Upper lobe of left lung (tissue), 6 donors: ENCODE measurements at places on chromosomes 7 and 10.
A peak's percentile ranks its signal among the peaks of the same experiment; 100 is the strongest.

GRCh38 chr10:14556285-14556956, 218.3 kb downstream of the FAM107B start:
- no peak for DNase-seq

GRCh38 chr7:132551886-132552285, 24.4 kb downstream of the PLXNA4 start:
- DNase-seq, result no peak

- no peak for DNase-seq
Observed at GRCh38 chr7:150737265-150738055, at the start of gene GIMAP5. GIMAP5 (plus strand) TSS chr7:150737418; CDS start chr7:150740885, 3,467 bp downstream.

GRCh38 chr10:103855424-103855823, at the start of gene SH3PXD2A:
SH3PXD2A (minus strand) TSS chr10:103855576; CDS start chr10:103855266, 310 bp downstream.
- no peak for DNase-seq

- no peak for DNase-seq
Observed at GRCh38 chr10:103897241-103897774, 20.7 kb downstream of the STN1 start.

DNA sequence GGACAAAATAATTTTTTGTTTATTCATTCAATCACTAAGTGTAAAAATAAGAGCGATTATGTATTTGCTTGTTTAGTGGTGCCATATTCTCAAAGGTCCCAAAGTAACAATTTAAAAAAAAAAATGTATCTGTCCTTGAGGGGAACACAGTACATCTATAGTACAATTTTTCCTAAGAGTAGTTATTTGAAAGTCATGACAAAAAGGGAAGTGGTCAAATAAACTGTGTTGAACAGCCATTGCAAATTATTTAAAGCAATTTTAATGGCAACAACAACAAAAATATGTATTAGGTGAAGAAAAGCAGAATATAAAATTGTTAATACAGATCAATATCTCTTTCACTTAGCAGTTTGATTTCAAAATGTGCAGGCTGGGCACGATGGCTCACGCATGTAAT, 943.5 kb downstream of the CNTNAP2 start:
- DNase-seq, result no peak

DNA sequence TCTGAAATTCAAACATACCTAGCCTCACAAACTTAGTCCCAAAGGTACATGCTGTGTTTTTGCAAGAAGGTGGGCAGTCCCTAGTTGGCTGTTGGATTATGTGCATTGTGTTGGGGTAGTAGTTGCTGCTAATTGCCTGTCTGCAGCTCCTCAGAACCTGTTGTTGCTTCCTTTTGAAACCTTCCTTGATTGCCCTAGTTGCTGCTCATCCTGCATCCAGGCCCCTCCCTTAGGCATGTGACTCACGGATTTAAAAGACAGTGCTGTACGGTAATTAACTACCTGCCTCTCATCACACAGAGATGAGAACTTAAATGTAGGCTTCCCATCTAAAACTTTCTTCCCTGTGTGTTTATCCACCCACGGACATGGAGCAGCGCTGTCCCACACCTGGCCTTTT, 67.7 kb downstream of the BMPR1A start:
- DNase-seq, result no peak

DNA sequence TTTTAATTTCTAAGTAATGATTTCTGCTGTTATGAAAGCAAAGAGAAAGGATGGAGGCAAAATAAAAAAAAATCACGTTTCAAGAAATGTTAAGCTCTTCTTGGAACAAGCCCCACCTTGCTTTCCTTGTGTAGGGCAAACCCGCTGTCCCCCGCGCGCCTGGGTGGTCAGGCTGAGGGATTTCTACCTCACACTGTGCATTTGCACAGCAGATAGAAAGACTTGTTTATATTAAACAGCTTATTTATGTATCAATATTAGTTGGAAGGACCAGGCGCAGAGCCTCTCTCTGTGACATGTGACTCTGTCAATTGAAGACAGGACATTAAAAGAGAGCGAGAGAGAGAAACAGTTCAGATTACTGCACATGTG, 2.4 kb downstream of the ADRB1 start:
- DNase-seq, result no peak

- DNase-seq, result no peak
Observed at GRCh38 chr10:72323771-72324191, 30.9 kb downstream of the DNAJB12 start.

DNA sequence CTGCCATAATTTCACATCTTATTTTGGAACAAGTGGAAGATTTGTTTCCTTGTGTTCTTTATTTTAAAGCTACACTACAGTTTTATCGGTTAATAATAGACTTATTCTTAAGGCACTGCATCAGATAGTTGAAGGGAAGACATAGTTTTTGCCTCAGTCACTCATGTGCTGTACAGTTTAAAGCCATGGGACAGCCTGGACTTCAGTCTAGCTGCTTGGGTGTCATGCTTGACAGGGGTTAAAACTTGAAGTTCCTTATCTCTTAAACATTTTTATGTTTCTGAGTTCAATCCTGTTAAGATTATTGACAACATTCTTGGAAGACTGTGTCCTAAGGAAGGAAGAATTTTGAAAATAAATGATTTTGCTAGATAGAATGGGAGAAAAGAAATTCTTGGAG, 49.7 kb downstream of the PPP1R9A start:
- no peak for DNase-seq

GRCh38 chr7:133081119-133081598, 731 bp downstream of the CHCHD3 start:
- no peak for DNase-seq

GRCh38 chr10:1243486-1244234, 187.5 kb downstream of the WDR37 start:
- DNase-seq, result peak; percentile 46

GRCh38 chr10:99775850-99776249, 6.6 kb upstream of the ABCC2 start:
- no peak for DNase-seq

DNA sequence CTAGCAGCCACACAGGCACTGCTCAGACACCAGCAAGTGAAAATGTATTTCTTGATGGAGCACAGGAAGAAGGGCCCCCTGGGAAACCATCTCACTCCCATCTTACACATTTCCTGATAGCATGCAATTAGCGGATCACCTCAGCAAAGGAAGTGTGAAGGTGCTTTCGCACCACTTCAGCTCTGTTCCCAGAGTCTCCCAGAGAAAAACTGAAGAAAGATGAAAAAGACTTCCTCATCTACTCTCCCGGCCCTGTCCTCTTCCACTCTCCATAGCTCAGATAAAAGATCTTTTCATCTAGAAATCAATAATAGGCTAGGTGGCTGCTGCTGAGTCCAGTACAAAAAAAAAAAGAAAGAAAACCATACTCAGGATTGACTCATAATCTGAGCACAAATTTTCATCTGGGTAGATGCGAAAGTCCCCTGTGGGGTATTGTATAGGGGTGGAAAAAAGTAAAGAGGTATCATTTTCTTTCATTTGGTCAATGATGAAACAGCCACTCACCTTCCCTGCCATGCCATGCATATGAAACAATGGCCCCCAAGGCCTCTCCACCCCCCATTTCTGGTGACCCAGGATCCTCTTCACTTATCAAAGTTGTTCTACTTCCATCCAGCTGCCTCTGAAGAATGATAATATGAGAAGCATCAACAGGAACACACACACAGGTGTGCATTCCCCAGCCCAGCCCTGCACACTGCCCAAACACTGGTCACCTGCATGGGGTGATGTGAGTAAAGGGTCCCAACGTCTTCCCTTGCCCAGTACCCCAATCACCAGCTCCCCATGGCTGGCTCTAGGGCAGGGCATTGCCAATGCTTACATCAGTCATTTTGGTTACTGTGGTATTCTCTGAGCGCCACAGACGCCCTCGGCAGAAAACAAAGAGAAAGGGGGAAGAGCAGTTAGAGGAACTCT, 48.8 kb upstream of the DGKI start:
- no peak for DNase-seq

DNA sequence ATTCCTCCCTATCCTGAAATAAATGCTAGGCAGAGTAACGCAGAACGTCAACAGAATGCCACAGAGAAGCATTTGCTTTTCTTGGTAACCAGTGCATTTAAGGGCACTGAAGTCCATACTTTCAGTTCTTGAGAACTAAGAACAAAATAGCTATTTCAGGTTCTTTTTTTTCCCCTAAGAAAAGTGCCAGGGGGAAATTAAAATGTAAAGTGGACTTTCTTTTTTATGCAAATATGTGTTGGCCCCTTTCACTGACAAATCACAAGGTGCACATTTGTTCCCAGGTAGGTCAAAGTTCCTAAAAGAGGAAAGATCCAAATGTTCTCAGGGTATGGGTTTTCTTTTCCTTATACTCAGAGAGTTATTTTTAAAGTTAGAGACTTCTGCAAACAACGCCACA, 151.5 kb downstream of the HPSE2 start:
- DNase-seq, result no peak

- DNase-seq, result no peak
Observed at GRCh38 chr7:37236906-37237305, 211.8 kb downstream of the ELMO1 start.

- DNase-seq, result peak; percentile 78
Observed at GRCh38 chr7:28955718-28956607, 2.2 kb downstream of the TRIL start.

DNA sequence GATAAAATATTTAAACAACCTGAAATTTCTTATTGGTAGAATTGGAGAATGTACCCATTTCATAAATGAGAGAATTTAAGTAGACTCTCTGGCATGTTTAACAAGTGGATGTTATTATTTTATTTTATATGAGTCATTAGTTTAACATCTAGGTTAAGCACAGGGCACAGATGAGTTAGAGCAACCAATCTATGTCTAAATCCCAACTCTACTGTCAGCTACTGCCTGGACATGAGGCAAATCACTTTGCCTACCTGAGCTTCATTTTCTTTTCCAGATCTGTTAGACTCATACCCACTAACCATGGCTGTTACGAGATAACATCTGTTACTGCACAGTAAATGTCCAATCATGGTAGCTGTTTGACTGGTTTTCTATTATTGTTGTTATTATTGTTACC, 251.1 kb downstream of the INHBA start:
- no peak for DNase-seq

- DNase-seq, result no peak
Observed at GRCh38 chr10:58857251-58857805, 319.1 kb upstream of the PHYHIPL start.

GRCh38 chr7:121020989-121021969, 32.8 kb downstream of the CPED1 start:
- no peak for DNase-seq

DNA sequence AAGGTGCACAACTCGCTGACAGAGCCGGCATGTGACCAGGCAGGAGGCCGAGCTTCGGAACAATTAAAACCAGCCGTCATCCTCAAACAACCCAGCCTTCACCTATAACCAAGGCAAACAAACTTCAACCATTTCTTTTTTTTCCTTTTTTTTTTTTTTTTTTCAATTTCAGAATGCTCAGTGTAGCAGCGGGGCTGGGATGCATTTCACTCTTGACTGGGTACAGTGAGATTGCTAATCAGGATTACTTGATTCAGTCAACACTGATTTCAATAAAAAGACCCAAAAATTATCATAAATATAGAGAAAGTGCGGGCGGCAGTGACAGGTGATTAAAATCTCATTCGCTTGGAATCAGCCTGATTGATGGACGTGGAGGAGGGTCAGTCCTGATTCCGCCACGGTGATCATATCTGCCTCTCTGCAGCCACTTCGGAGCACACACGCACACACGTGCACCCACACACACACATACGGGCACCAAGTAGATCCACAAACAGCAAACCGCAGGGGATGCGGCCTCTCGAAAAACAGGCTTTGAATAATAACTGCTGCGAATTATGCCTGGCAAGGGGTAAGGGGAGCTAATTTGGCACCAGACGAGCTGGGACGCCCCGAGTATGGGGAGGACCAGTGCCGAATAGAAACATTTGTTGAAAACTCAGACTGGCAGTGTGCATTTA, 31.2 kb downstream of the EBF3 start:
- no peak for DNase-seq

DNA sequence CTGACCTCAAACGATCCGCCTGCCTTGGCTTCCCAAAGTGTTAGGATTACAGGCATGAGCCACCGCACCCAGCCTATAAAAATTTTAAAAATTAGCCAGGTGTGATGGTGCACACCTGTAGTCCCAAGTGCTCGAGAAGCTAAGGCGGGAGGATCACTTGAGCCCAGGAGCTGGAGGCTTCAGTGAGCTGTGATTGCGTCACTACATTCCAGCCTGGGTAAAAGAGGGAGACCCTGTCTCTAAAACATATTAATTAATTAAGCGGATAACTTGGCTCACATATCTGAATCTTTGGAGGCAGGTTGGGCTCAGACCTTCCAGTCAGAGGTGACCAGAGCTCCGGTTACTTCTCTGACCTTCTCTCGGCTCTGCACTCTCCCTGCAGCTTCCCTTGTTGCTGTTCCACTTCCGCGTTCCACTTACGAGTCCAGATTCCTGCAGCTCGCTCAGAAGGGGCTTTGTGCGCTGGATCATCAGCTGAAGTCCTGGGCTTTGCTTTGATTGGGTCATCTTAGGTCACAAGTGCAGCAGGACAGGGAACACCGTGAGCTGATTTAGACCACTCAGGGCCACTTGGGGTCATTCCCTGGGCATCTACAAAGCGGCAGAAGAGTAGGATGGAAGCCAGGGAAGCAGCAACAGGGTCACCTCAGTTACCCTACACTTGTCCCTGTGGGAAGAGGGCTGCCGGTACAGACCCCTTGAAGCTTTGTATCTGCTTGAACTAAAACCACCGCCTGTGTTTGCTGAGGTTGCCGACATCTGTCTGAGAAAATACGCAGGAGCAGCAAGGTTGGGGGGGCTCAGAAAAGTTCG, 2.0 kb upstream of the ARPC1B start:
- DNase-seq, result peak; percentile 85

- DNase-seq, result no peak
Observed at GRCh38 chr7:121341933-121342332, 13.1 kb downstream of the WNT16 start.

DNA sequence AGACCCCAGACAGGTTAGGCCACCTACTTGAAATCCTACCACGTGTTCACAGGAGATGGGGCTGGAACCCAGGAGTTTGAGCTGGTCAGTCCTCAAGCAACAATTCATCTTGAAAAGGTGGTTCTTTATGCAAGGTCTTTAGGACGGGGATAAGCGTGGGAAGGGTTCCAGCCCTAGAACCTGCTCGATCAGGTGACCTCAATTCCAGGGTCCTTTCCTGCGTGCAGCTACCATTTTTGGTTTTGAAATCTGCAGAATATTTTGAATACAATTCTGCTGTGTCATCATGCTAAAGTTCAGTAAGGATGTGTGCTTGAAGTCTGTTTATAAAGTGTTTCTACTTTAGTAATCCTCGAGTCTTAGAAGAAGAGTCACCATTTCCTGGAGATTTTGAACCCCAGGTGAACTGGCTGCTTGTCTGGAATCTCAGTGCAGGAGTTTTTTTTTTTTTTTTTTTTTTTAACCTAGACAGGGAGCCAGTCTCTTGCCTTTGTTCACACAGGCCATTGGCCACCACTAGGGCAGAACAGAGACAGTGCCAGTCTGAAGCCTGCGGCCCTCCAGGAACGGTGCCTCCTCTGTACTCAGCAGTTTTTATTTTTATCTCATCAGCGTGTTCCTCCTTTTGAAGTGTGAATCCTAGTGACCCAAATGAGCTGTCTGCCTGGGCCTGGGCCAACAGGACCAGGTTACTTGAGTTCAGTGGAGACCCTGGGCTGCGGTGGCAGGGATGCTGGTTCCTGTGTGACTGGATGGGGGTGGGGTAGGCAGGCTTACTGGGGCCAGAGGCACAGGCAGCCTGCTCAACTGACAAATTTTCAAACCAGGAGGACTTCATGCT, 54.6 kb downstream of the EEPD1 start:
- peak; percentile 64 for DNase-seq

- DNase-seq, result no peak
Observed at GRCh38 chr10:28429573-28430216, 103.2 kb upstream of the WAC start.

- no peak for DNase-seq
Observed at GRCh38 chr7:129642871-129643549, 31.5 kb downstream of the NRF1 start.

- DNase-seq, result no peak
Observed at GRCh38 chr7:47404010-47404409, 177.9 kb downstream of the TNS3 start.
